ENCODE measurements at places on chromosomes 6 and 20.

GRCh38 chr20:35240083-35240810 is 13.8 kb downstream of the MMP24 start:
- DNase-seq, result no peak

- no peak for DNase-seq
Measured at GRCh38 chr6:166716910-166717617, 90.0 kb upstream of the RPS6KA2 start.

- DNase-seq, result no peak
Measured at GRCh38 chr20:34062570-34063482, 49.2 kb downstream of the EIF2S2 start.

- DNase-seq, result no peak
Measured at GRCh38 chr6:108331982-108332381, 37.1 kb downstream of the AFG1L start.

DNA sequence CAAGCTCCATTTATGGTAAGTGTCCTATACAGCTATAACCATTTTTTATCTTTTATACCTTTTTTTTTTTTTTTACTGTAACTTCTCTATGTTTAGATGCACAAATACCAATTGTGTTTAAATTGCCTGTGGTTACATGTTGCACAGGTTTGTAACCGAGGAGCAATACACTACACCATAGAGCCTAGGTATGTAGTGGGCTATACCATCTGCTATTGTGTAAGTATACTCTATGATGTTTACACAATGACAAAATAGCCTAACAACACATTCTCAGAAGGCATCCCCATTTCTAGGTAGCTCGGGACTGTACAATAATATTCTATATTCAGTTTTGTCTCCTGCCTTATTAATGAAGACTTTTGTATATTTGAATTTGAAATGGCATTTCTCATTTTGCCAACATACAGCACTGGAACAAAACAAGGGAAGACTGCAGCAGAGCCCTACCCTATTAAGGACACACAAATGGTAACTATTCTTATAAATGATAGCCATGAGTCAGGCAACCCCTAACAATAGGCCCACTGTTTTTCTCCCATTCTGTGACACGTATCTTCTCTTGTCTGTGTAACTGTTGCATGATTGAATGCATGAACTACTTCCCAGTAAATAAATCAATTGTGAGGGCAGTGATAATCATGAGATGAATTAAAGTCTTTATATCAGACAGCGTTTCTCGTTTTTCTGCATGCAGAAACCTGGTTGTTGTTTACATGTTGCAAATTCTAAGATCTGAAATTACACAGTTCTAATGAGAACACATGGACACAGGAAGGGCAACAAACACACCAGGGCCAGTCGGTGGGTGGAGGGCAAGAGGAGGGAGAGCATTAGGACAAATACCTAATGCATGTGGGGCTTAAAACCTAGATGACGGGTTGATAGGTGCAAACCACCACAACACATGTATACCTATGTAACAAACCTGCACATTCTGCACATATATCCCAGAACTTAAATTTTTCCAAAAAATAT is 173.9 kb downstream of the EPM2A start:
- no peak for DNase-seq

GRCh38 chr20:57835588-57836455 is 126.0 kb upstream of the PMEPA1 start:
- no peak for DNase-seq

GRCh38 chr6:165800337-165800736 is 137.3 kb upstream of the PDE10A start:
- no peak for DNase-seq

DNA sequence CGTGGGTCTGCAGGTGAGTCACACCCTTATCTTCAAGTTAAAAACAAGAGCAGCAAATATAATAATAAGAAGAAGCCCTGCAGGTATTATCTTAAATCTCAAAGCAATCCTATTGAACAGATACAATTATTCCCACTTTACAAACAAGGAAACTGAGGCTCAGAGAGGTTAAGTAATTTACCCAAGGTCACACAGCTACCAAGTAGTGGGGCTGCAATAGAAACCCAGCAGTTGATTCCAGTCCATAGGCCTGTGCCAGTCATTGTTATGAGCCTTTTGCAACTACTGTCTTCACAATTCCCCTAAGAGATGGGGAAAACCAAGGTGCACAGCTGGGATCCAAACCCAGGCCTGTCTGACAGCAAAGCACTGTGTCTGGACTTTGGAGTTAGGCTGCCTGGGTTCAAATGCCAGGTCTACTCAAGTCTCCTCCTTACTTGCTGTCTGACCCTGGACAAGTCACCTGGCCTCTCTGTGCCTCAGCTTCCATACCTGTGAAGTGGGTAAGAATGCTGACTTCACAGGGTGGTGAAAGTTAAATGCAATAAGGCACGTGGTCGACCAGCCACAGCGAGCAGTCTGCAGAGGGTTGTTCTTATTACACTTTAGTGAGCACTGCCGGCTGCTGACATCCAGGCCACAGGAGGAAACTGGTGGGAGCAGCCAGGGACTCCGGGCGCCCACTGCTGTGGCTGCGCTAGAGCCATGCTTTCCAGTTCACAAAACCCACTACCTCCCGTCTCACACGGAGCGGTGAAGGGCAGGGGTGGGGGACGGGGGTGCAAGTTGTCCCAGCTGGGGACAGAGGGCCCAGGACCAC is 6.1 kb downstream of the MYL9 start:
- DNase-seq, result no peak

- DNase-seq, result no peak
Measured at GRCh38 chr20:50415516-50416268, 94.5 kb upstream of the PTPN1 start.

DNA sequence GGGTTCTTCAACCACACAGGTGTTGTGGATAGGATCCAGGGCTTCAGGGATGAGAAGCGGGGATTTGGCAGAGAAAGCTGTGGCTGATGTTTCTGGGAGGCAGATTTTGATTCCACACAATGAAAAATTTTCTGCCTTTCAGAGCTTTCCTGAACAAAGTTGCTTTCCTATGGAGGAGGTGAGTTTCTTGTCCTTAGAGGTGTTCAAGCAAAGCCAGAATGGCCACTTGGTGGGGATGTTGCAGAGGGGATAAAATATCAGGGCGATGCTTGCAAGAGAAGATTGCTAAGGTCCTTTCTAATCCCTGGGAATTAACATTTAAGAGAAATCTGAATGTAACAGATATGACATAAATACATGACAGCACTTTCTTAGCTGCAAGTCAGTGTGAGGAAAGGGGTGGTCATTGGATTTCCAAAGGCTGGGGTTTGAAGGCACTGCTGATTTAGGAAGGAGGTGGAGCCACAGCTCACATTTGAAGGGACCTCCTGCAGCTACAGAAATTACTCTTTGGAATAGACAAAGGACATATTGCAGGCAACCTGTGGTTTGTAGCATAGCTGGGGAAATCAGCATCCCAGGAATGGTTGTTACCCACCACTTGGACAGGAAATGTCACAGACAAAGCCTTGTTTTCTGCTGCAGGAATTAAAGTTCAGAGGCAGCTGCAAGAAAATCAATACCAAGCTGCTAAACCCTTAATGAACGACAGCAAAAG is 271.1 kb upstream of the CHD6 start:
- peak; percentile 33 for DNase-seq

DNA sequence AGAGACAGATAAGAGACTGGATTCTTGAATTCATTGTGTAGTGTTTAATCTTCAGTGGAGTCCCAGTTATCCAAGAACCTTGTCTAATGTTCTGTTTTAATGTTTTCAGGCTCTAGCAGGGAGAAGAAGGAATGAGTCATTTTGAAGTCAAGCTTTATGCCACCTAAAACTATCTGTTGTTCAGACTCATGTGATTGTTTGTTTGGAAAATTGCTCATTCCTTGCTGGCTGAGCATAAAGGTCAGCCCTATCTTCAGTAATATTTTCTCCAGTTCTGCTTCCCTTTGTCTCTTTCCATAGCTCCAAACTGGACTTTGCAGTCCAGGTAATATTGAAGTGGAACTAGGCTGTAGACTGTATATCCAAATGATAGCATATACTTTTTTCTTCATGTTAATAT is 34.2 kb downstream of the CLVS2 start:
- no peak for DNase-seq

- no peak for DNase-seq
Measured at GRCh38 chr20:6302041-6302440, 179.2 kb upstream of the FERMT1 start.

DNA sequence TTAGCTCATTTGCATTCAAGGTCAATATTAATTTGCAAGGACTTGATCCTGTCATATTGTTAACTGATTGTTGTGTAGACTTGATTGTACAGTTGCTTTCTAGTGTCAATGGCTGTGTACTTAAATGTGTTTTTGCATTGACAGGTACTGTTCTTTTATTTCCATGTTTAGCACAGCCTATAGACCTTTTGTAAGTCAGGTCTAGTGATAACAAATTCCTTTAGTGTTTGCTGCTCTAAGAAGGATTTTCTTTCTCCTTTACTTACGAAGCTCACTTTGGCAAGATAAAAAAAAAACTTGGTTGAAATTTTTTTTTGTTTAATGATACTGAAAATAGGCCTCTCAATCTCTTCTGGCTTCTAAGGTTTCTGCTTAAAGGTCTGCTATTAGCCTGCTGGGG is 942.3 kb downstream of the QKI start:
- DNase-seq, result no peak

- no peak for DNase-seq
Measured at GRCh38 chr20:48690888-48691287, 136.9 kb downstream of the PREX1 start.

GRCh38 chr6:139080255-139080920 is 51.8 kb downstream of the ABRACL start:
- no peak for DNase-seq

DNA sequence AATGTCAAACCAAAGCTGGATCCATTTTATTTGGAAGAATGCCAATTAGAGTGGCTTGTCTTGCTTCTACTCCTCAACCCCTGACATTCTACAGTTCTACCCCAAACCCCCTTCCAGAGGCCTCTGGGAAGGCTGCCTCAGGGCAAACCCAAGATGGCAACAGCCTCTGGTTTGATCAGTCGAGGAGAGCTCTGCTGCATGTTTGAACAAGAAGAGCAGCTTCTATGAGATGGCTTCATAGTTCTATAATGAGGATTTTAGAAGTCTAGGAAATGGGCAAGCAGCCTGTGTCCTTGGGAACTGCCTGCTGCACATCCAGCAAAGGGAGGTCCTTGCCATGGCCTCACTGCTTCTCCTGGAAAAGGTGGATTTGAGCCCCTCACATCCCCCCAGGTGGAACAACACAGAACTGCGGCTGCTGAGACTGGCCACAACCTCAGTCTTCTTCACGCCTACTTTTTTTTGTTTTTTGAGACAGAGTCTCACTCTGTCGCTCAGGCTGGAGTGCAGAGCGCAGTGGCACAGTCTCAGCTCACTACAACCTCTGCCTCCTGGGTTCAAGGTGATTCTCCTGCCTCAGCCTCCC is 37.9 kb downstream of the ZC3H12D start:
- DNase-seq, result no peak

GRCh38 chr6:818196-818595 is 125.3 kb upstream of the EXOC2 start:
- no peak for DNase-seq

- DNase-seq, result no peak
Measured at GRCh38 chr6:151679081-151679480, 128.4 kb upstream of the ESR1 start.

Measured in COR-L47 (cell line).